ENCODE measurements at places on chromosomes 3 and 15.

DNA sequence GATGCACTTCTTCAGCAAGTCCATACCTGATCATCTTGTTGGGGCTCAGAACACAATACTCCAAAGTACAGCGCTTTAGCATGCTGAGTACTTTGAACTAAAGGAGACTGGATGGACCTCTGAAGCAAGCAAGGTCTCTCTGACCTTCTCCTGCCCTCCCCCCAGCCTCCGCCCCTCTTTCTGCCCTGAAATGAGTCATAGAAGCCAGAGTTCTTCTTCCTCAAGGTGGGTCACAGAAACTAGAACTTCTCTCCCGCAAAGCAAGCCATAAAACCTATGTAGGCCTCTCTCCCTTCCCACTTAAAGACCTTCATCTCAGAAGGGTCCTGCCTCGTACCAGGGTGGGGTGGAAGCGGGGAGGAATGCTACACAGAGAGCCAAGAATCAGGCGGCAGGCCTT, 230.5 kb upstream of the PROK2 start:
- DNase-seq, result no peak

DNA sequence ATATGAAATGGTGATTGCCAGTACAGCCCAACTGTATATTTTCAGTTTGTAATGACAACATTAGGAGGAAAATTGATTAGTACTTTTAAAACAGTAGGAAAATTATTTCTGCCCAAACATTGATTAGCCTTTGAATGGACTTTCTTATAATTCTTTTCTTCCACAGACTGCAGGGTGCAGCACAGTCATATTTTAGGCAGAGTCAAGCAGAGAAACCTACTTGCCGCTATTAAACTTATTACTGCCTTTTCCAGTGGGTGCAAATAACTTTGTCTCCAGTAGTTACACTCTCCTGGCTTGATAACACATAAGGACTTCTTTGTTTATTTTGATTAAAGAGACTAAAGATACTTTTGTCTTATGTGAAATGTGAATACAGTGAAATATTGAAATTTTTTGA, 85.4 kb downstream of the PPM1L start:
- DNase-seq, result no peak

GRCh38 chr3:124814620-124815421, 72.3 kb downstream of the ITGB5 start:
- DNase-seq, result peak; percentile 51

DNA sequence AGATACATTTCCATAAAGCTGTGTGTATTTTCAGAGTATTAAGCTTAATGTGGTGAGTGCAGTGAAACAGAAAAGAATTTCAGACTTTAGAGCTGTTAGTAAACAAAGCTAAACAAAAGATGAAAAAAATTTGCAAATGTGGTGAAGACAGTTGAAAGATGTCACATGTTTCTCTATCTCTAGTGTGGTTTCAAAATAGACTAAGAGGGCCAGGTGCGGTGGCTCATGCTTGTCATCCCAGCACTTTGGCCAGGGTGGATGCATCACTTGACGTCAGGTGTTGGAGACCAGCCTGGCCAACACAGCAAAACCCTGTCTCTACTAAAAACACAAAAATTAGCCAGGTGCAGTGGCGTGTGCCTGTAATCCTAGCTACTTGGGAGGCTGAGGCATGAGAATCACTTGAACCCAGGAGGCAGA, 466.0 kb upstream of the NR2F2 start:
- DNase-seq, result no peak

- no peak for DNase-seq
Observed at GRCh38 chr15:42741710-42742109, 4.8 kb upstream of the CDAN1 start.

- no peak for DNase-seq
Observed at GRCh38 chr3:12476238-12476897, 7.9 kb upstream of the TSEN2 start.

- no peak for DNase-seq
Observed at GRCh38 chr15:60047701-60048100, 43.6 kb downstream of the FOXB1 start.

DNA sequence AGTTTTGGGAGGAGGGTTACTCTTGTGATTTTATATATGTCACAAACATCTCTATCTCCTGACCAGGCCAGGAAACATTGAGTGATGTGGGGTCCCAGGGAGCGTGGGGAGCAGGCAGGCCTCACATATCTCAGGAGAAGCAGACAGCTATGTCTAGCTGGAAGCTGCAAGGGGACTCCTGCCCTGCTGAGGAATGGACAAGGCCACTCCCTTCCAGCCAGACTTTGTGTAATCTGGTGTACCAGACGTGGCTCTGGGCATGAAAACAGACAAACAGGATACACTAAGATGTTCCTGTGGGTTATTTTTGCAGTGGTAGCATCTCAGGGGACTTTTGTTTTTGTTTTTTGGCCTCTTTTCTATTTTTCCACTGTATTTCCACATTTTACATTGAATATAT, 23.2 kb downstream of the CYP8B1 start:
- no peak for DNase-seq

DNA sequence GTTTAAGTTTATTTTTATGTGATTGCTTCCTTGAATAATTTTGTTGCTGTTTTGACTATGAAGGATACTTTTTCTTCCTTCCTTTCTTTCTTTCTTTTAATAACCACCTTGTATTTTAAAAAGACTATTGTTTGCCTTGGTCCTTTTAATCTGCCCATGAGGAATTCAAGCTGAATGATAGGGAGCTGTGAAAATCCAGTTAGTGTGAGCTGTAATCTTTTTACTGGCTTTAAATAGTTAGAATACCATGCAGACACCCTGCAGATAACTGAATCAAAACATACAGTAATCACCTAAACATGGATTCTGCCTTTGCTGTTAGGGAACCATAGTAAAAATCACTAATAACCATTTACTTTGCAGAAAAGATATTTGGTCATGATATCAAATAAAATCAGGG, 110.7 kb downstream of the RSRC1 start:
- DNase-seq, result no peak

DNA sequence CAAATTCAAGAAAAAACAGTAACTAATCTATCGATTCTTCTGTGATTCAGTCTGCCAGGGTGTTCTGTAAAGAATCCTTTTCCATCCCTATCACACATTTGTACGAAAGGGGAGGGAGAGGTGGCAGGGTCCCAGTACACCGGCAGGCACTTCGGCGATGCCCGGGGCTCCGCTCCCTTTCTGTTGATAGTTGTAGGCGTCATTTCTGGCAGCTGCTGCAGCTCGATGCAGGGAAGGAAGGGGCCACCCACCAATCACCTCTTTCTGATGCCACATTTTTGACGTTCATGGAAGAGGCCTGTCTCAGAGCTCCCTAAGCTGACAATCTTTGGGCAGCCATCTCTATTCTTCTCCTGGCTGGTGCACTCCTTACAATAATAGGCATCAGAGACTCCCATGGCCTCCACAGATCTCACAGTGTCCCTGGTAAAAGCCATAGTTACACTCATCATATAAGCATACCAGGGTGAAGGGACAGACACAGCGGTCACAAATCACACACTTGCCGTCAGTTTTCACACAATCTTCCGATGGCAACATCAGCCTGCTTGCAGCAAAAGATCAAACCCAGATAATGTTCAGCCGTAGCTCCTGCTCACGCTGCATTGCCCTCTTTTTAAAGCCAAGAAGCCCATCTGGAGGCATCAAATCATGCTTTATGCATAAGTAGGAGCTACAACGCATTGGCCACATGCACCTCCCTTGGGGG, 60.8 kb upstream of the ZBTB38 start:
- no peak for DNase-seq

- DNase-seq, result peak; percentile 5
Observed at GRCh38 chr3:116140100-116140689, 305.1 kb downstream of the LSAMP start.

DNA sequence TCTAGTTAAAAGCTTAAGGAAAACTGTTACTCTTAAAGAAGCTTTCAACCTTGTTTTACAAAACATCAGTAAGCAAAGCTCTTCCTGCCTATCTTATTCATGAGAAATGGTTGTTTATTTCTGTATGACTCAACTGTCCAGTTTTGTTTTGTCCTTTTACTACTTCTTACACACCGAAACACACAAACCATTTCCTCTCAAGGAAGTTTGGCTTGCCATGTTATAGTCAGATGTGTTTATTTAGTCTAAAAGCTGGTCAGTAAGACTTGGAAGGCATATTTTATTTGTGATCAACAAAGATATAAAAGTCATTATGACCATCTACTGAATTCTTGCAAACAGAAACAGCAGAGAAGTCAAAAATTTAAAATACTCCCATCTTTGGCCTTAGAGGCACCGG, 53.2 kb upstream of the RBSN start:
- DNase-seq, result no peak

- DNase-seq, result no peak
Observed at GRCh38 chr15:70494517-70494851, 268.9 kb downstream of the UACA start.

DNA sequence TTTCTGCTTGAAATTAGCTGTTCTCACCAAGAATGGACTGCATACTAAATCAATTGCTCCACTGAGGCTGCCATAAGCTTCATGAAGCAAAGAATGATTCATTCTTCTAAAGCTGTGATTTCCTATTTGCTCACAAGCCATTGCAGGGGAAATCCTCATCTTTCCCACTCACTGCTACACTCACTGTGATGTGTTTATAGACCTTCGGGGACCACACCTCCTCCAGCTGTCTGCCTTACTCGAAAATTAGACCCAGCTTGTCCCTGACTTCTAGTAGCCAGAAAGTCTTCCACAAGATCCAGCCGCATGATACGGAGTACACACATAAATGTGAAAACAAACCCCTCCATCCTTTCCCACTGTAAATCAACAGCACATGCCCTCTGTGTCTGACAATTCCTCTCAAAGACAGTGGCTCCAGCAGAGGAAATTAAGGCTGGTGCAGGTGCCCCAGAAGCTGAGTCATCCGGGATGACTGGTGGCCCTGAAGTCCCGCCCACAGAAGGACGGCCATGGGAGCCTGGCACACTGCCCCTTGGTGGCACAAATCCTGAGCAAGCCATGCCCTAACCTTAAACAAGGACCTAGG, 172.0 kb downstream of the STT3B start:
- DNase-seq, result no peak

GRCh38 chr3:16374047-16374934, 109.3 kb downstream of the OXNAD1 start:
- no peak for DNase-seq

GRCh38 chr3:22846566-22846965, 356.6 kb upstream of the UBE2E2 start:
- DNase-seq, result no peak

DNA sequence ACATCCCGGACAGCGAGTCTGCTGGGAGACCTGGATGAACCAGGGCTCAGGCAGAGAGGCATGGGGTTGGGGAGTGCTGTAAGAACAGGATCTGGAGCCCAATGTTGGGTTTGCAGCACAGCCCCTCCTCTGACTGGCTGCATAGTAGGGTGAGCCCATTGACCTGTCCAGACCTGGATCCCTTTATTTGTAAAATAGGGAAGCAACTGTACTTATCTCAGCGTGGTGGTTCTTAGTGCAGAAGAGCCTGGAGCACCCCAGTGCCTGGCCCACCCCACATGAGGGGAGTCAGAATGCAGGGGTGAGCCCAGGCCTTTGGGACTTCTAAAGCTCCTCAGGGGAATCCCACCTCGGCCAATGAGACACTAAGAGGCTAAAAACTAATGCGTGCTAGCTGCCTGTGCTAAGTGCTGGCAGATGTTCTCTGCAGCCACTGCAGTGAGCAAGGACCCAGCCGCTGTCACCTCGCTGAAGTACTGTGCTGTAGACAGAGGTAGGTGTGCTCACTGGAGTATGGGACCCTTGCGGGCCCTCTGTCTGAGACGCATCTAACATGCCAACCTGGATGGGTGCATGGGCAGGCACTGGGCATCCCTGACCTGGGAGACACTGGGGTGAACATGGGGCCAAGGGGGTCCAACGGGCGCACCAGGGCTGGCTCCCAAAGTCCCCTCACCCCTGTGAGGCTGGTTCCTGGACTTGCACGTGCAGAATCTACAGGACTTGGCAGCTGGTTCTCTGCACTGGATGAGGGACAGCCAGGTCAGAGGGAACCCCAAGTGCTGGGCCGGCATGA, 95.6 kb downstream of the ATP10A start:
- no peak for DNase-seq

- DNase-seq, result no peak
Observed at GRCh38 chr3:175590745-175591144, 731.6 kb downstream of the NAALADL2 start.
